Astrocyte (in vitro differentiated cells and primary cell): ENCODE measurements at places on chromosomes 2 and 18.
A peak's percentile ranks its signal among the peaks of the same experiment; 100 is the strongest.

DNA sequence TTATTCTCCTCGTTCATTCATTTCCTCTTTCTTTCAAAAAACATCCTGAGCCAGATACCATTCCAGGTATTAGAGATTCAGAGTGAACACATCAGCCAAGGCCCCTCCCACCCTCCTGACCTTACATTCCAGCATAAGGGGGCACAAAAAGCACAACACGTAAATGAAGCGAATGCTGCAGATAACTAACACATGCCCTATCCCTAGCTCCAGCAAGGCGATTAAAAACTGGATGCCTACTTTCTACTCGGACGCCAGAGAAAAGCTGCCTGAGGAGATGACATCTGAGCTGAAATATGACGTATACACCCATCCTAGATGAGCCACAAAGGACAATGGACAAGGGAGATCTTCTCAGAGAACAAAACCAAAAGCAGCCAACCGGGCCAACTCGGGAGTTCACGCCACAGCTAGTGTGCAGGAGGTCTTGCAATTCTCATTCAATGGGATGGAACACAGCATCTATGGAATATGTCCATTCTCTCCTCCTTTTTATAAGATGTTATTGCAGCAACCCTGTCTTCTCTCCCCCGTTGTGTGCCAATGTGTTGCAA is 33.5 kb downstream of the FEZ2 start:
- no peak for DNase-seq

GRCh38 chr2:187442378-187442777 is 5.7 kb downstream of the CALCRL start:
- no peak for DNase-seq

GRCh38 chr18:48992791-48993555 is 42.2 kb upstream of the SMAD7 start:
- DNase-seq, result no peak

DNA sequence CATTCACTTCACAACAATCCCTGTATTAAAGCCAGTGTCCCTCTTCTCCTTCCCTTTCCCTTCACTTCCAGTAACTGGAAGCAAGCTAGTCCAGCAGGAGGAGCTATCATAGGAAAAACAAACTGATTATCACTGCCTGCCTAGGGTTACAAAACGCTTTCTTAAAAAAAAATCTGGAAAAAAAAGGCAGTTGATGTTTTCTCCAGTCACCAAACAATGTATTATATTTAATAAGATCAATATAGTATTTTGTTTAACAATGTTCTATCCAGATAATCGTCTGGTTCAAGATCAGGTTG is 78.8 kb upstream of the ITGB6 start:
- no peak for DNase-seq

DNA sequence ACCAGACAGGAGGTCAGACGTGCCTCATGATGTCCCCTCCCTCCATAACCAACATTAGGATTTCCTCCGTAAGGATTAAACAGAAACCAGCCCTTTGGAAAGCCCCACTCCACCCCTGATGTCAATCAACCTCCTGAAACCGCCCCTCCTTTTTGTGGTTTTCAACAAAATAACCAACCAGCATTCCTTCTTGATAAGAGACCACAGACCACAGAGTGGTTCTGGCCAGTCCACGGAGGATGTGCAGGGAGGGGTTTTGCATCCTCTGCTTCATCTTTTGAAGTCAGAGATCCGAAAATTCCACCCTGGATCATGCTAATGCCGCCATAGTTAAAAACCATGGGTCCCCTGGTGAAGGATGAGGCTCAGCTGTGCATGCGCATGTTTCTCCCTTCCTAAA is 180.0 kb upstream of the CCDC150 start:
- peak; percentile 84 for DNase-seq

GRCh38 chr2:96209729-96210085 is 1.1 kb upstream of the STARD7 start:
- no peak for DNase-seq

- no peak for DNase-seq
Measured at GRCh38 chr18:76484749-76485387, 10.2 kb downstream of the ZNF516 start.

GRCh38 chr2:23121968-23122648 is 262.9 kb upstream of the KLHL29 start:
- DNase-seq, result no peak

GRCh38 chr2:223566396-223566795 is 35.8 kb downstream of the SCG2 start:
- DNase-seq, result no peak

DNA sequence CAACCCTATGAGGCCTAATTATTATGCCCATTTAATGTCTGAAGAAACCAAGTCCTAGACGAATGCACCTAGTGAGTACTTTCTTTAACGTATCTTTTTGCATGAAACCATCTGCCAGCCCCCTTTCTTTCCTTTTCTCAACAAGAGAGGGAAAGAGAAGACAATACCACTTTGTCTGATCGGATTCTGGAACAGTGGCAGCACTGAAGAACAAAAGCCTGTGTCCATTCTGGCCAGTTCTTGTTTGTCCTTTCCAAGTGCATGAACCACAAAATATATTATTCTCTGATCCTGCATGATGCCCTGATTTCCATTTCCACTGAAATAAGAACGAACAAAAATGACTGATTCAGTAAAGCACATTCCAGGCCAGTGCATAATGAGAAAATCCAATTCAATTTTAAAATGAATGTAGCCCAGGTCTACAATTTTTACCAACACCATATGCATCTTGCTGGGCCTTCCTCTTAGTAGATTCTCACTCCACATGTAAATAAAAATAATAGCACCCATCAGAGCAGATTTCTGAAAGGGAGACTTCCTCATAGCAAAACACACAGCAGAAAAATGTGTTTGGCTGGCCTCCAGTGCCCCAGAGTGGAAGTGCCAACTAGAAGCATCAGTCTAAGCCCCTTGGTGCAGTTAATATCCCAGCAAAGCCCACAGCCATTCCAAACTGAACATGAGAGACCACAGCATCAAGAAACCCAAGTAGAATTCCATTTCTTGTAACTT is 422.6 kb upstream of the ID2 start:
- no peak for DNase-seq

DNA sequence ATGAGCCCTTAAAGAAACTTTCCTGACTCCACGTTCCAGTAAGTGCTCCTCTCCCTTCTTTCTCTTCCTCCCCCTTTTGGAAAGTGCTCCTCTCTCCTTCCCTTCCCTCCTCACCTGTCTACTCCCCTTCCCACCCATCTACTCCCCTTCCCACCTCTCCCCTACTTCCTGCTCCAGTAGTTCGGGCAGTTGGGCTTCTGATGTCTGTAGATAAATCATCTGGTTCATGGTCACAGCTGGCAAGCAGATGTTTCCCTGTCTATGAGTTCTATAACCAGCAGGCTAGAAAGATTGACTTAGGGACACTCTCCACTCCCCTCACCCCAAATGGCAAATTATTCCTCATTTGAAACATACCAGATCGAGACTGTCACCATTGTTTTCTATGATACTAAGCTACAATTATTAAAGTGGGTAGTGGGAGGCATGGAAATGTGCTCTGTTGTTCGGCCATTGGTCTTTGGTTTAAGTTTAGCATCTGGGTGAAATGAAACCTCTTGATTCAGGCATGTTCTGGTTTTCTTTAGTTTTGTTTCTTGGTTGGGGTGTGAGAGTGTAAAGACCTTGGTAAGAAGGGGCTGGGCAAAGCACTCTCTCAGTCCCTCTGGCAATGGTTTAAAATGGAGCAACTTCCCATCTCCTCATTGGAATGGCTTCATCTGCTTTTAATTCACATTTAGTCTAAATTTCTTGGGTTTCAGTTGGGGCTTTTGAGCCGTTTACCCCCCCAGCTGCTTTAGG is 413.2 kb upstream of the SPRED2 start:
- DNase-seq, result no peak

DNA sequence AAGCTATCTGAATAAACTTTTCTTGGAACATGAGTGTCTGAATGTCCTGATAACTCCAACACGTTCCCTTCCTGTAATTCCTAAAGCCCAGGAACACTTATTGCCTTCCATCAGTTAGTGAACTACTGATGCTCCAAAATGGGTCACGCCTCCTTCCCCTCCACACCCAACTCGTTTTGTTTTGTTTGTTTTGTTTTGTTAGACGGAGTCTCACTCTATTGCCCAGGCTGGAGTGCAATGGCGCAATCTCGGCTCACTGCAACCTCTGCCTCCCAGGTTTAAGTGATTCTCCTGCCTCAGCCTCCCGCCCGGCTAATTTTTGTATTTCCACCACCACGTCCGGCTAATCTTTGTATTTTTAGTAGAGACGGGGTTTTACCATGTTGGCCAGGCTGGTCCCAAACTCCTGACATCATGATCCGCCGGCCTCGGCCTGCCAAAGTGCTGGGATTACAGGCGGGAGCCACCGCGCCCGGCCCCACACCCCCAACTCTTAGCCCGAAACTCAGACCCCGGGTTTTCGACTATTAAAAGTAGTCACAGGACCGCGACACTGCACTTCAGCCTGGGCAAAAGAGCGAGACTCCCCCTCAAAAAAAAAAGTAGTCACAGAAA is 774 bp downstream of the IER3IP1 start:
- DNase-seq, result no peak

GRCh38 chr2:226647621-226648518 is 151.8 kb downstream of the IRS1 start:
- peak; percentile 76 for DNase-seq

GRCh38 chr2:233354971-233355574 is 779 bp downstream of the DGKD start:
- peak; percentile 20 for DNase-seq

- peak; percentile 69 for DNase-seq
Measured at GRCh38 chr18:62663731-62664336, 51.5 kb upstream of the PHLPP1 start.

- peak; percentile 85 for DNase-seq
Measured at GRCh38 chr18:51236225-51236624, 38.7 kb upstream of the MEX3C start.

- no peak for DNase-seq
Measured at GRCh38 chr2:64599469-64599868, 54.2 kb downstream of the SERTAD2 start.

GRCh38 chr2:229815858-229816257 is 101.5 kb upstream of the DNER start:
- peak; percentile 48 for DNase-seq

- no peak for DNase-seq
Measured at GRCh38 chr2:23530206-23530908, 145.4 kb downstream of the KLHL29 start.

- no peak for DNase-seq
Measured at GRCh38 chr2:226159875-226160479, 639.6 kb downstream of the IRS1 start.

DNA sequence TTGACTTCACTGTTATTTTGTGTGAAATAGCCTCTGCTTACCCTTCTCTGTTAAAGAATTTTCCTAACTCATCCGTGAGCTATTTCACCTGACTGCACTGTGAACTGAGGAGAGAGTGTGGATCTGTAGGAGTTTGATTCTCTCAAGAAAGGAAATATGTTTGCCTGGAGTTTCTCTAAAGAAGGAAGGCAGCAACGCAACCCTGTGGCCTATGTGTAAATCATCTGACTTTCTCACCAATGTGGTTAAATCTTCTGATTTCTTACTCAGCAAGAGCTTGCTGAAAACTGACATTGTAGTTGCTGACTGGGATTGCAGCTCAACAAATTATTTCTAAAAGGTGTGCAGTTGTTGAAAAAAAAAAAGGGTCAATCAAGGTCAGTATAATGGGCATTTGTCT is 153.9 kb upstream of the PELI1 start:
- DNase-seq, result no peak

DNA sequence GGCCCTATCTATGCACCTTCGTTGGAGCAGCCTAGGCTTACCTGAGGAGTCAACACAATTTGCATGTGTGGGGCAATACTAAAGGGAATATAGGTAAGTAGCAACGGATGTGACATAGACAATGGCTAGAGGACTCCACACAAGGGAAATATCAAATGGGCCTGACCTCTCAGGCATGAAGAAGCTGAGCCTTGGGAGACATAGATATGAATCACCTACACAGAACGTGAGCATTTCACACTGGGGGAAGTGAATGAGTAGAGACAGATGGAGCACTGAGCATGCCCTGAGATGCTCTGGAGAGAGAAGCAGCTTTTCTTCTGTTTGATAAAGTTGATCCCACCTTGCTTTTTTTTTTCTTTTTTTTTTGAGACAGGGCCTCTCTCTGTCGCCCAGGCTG is 97.9 kb downstream of the ATL2 start:
- no peak for DNase-seq

GRCh38 chr18:62788111-62788510 is 72.8 kb downstream of the PHLPP1 start:
- DNase-seq, result no peak

GRCh38 chr2:15119722-15120175 is 441.4 kb downstream of the NBAS start:
- DNase-seq, result no peak

DNA sequence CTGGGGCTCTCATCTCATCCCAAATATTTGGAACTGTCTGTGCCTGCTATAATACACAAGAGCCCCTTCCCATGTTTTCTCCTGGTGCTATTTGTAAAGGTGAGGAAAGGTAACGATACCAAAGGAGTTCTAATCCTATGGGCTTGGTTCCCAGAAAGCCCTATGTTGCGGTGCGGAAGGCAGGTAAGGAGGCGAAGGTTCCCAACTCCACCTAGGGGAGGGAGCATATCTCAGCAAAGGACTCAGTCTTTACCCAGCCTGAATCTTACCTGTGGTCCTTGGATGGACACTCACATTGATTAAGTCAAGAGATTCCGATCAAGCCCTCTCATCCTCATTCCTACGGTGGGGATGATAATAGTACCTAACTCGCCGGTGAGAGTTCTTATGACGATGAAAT is 140.1 kb downstream of the BCL2 start:
- no peak for DNase-seq

GRCh38 chr2:188294352-188294926 is 2.8 kb downstream of the GULP1 start:
- peak; percentile 31 for DNase-seq

DNA sequence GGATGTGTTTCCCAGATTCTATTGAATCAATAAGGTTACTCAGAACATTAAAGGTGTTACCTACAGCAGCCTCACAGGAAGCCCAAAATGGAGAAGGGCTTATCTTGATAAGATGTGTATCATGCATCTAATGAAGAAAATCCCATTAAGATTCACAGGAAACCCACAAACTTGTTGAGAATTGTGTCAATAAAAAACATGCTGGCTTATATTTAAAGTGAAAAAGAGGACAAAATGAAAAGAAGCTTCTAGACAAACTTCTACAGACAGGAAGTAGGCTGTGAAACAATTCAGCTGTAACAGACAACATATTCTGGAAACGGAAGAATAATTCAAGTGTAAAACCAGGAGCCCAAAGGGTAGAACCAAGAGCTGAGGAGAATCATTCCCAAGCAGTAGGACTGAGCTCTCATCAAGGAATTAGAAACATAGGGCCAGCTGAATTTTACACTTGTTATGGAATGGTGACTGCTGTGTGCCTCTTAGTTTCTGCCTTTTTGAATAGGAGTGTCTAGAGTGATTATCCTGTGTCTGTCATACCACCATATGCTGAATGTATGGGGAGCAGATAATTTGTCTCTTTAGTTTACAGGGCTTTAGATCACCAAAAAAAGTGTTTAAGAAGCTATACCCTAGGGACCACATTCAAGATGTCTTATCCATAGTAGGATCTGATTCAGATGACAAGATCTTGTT is 9.6 kb downstream of the IMMT start:
- no peak for DNase-seq

DNA sequence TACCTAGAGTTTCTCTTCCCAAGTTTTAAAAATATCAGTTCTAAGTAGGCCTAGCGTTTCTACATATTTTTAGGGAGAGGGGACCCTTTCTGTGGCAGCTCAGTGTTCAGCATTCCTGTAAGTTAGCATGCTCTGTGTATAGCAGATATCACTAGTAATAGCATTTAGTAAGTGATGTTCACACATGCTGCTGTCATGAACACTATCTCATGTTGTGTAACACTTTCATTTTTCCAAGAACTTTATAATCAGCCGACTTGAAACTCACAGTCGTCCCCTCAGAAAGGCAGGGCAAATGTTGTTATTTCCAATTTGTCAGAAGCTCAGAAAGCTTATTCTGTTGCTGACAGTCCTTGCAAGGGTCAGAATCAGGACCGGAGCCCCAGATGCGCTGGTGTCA is 267.7 kb downstream of the ALPK2 start:
- DNase-seq, result no peak
